ENCODE measurements at places on chromosomes 7 and 10.

DNA sequence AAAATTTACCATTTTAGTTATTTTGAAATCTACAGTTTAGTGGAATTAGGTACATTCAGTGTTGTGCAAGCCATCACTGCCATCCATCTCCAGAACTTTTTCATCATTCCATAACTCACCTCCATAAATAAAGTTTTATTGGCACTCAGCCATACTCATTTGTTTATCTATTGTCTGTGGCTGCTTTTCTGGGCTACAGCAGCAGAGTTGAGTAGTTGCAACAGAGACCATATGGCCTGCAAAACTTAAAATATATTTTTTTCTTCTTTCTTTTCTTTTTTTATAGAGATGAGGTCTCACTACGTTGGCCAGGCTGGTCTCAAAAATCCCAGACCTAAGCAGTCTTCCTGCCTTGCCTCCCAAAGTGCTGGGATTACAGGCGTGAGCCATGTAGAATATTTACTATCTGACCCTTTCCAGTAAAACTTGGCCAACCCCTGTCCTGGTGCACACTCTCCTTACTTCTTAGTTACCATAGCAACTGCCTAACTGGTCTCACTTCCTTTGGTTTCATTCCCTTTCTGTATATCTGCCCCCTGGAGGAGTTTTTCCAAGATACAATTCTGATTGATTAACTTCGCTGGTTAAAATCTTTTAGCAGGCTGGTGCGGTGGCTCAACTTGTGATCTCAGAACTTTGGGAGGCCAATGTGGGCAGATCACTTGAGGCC is 133.2 kb downstream of the CUX1 start:
- no peak for DNase-seq

GRCh38 chr10:124611738-124612137 is 132.4 kb downstream of the FAM53B start:
- DNase-seq, result no peak

DNA sequence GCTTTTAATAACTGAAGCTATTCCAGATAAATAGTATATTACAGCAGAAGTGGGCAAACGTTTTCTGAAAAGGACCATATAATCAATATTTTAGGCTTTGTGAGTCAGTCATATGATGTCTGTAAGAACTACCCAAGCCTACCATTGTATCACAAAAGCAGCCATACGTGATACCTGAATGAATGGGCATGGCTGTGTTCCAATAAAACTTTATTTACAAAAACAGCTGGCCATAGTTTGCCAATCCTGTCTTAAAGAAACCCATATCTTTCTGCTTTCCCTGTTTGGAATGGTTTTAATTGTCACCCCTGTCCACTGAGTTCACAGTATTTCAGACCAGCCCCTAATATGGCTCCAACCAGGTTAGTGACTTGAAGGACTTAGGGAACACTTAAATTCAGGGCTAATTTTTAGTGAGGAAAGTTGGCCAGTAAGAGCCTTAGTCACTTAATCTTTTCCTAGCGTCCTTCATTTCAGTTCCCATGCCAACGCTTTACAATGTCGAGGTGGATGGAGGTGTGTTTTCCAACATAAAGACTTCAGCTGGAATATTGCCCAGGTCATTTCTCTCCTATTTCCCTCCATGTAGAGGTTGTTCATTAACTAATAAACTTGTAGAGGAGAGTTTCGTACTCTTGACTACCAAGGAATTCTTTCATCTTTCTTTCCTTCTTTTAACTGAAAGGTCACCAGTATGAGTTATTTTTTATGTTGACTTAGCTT is 184.5 kb downstream of the TRIL start:
- no peak for DNase-seq

GRCh38 chr10:7484456-7485243 is 73.8 kb upstream of the SFMBT2 start:
- no peak for DNase-seq

DNA sequence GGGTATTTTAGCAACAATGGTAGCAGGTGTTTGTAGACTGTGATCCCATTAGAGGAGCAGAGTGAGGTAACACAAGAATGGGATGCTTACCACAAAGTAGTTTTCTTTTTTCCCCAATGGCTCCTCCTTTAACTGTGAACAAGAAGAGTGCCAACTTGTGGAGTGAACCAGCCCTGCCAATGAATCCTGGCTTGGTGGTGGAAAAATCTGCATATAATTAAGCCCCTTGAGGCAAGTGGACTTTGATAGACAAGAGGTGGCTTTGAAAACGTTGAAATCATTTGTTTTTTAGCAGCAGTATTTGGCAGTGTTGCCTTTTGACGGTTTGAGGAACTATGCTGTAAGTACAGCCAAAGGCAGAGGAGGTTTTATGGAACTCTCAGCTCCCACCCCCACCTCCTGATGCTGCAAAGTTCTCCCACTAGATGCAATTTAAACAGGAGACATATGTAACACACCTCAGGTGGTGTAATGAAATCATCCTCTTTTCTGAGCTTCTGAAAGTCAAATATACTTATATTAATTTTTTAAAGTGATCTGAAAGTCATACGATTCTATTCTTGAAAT is 295.6 kb downstream of the DPP6 start:
- no peak for DNase-seq

DNA sequence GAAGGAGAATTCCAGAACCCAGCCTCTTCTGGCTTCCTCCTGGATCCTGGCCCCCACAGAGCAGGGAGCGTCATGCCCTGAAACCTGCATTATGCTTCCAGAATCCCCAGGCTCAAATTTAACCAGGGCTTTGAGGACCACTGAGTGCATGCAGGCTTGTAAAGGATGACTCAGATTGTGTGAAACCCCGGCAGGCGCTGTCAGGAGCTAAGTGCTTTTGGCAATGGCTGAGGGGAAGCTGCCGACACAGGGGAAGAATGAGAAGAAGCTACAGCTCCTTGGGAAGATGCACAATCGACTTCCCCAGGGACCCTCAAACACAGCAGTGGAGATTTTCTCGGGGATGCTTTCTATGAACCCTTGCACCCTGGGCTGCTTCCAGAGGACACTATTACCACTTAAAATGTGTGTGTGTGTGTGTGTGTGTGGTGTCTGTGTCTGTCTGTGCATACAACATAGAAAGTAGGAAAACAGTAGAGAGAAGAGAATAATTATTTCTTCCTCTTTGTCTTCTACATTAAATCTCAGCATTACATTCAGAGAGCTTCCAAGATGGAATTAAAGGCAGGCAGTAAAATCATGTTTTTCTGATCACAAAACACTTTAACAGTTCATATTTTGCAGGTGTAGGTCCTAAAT is 183.5 kb upstream of the INHBA start:
- no peak for DNase-seq

GRCh38 chr7:90025771-90026170 is 128.5 kb upstream of the STEAP1 start:
- no peak for DNase-seq

DNA sequence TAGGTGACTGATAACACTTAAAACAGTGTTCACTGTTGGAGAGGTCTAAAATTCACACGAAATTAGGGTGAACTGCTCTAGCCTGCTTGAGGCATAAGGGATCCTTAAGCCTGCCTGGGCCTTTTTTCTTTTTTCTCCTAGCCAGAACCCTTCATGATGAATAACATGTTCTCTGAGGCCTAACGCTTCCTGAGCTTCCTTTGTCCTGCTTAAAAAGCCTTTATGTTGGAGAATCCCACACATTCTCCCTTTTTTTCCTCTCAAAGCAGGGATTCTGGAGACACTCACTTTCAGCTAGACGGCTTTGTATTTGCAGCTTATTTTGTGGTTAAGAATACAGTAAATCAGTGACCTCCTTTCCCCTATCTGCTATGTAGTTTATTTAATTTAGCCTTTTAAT is 354.7 kb upstream of the PHF14 start:
- DNase-seq, result no peak

DNA sequence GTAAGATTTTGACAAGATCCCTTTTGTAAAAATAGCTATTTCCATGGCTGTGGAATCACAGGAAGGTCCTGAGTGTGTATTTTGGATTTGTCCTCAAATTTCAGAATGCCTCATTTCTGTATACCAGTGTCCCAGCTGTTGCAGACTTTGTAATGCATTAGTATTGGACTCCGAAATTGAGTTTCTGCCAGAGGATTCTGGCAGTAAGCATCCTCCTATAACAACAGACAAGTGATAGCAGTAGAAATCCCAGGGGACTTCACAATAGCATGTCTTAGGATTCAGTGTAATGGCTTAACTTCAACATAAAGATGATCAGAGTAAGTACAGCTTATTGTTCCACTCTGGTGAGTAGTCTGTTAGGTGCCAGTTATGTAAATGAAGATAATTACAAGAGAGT is 104.6 kb downstream of the FOXP2 start:
- DNase-seq, result no peak

DNA sequence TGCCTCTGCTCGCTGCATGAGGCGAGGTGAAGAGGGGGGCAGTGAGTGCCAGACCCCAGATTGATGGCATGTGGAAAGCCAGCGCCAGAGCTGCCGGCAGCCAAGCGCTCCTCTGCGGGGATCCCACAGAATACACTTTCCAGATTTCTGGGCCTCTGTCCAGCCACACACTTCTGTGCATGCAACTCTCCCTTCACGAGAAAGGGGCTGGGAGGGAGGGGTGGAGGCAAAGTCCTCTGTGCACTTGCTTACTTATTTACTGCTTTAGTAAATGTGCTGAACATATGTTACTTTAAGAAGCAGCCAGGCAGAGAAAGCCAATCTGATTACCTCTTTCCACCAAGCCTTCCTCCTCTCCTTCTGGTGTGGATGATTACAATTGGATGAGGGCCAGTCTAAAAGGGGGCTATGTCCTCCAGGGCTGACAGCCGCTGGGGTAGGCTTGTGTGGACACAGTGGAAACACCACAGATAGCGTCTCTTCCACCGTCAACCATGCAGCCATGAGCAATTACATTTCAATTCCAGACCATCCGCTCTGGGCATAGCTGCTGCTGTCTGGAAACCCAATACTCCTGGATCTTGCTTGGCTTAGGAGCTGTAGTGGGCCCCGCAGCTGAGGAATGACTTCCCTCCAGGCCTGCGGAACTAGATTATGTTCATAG is 322.8 kb upstream of the ANKRD30A start:
- peak; percentile 47 for DNase-seq

- DNase-seq, result no peak
These were observed 21.8 kb downstream of the PWWP2B start for GRCh38 chr10:132418527-132419416.

- DNase-seq, result no peak
These were observed 415.1 kb downstream of the CCSER2 start for GRCh38 chr10:84743483-84743882.

GRCh38 chr10:79105818-79106217 is 37.1 kb downstream of the ZMIZ1 start:
- DNase-seq, result no peak

DNA sequence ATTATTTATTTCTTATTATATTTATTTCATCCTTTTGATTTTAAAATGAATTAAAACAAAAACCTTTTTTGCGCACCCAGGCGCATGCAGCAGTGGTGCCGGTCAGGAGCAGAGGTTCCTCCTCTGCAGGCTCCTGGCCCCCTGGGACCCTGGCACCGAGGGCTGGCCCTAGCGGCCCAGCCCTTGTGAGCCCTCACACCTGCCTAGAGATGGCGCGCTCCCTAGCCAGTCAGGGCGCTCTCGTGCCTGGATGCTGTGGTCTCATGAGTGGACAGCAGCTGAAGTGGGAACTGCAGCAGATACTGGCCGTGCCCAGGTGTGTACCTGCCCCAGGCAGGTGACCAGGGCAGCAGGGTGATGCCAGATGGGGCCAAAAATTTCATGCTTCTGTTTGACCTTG is 13.8 kb downstream of the RET start:
- no peak for DNase-seq

DNA sequence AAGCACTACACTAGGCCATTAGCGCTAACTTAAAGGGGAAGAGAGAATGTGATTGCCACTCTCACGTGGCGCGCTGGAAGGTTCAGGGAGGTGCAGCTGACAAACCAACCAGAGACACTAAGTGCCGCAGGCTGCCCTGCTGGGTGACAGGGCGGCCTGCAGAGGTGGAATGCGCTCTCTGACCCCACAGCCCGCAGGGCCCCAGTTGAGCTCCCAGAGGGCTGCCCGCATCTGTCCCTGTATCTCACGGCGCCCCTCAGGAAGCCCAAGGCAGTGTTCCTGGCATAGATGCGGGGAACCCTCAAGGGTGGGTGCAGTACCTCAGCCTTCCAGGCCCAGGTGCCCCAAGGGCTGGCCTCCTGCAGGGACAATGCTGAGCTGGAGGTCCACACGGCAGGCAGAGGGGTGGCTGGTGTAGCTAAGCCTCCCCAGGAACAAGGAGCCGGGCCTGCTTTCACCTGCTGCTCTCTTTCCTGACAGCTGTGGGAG is 66.6 kb downstream of the CALML3 start:
- no peak for DNase-seq

- DNase-seq, result no peak
These were observed 14.6 kb downstream of the ITGB1 start for GRCh38 chr10:32943395-32943794.

DNA sequence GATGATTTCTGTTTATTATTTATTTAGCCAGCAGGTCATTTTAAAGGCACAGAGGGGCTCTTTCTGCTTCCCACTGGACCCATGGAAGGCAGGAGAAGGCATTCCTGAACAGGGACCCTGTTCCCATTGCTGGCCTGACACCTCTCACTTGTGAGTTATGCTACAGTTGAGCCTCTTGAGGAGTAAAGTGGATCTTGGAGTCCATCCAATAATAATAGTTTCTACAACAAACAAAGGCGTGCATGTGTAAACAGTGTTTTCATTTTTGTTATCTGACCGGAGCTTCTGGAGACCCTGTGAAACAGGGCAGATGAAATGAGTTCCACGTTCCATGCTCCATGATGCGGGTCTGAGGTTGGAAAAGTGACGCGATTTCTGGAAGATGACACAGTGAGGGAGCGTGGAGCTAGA is 127.3 kb upstream of the HABP2 start:
- DNase-seq, result no peak

DNA sequence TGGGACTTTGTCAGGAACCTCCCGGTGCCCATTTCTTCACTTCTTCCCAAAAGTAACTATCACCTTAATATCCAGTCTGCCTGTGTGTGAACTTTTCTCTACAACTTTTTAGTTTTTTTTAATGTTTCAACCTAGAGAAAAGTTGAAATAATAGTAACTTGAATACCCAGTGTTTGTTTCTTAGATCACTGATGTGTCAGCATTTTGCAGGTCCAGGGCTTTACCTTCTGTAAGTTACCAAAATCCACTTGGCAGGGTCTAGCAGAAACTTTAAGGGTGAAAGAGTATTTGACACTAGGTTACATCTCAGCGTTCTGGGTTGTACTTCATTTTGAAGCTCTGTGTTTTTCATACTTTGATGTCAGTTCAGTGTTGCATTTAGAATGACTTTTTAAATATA is 372.7 kb downstream of the ARL4A start:
- no peak for DNase-seq

- no peak for DNase-seq
These were observed 204.5 kb upstream of the CDCA7L start for GRCh38 chr7:22150221-22150620.

- no peak for DNase-seq
These were observed 28.7 kb downstream of the NUP42 start for GRCh38 chr7:23210506-23210905.

- DNase-seq, result no peak
These were observed 8.1 kb downstream of the SCART1 start for GRCh38 chr10:133461841-133462240.

DNA sequence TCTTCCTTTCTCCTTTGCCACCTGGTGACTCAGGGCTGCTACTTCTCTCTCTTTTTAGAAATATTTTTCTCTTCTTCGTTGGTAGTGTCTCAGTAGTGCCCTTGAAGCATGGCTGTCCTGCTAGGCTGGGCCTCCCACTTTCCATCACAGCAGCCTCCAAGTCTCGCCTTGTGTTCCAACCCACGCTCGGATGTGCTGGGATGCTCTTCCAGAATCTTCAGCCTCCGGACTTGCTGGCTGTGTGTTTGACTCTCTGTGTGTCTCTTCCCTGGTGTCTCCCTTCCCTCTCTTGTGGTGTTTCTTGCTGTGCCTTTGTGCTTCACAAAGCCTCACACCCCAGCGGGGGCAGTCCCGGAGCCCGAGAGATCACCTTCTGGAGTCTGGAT is 100.5 kb downstream of the INPP5A start:
- no peak for DNase-seq
